ENCODE measurements at places on chromosomes 16 and 17.

- no peak for DNase-seq
Measured at GRCh38 chr16:66933776-66934137, 445 bp downstream of the CIAO2B start.

DNA sequence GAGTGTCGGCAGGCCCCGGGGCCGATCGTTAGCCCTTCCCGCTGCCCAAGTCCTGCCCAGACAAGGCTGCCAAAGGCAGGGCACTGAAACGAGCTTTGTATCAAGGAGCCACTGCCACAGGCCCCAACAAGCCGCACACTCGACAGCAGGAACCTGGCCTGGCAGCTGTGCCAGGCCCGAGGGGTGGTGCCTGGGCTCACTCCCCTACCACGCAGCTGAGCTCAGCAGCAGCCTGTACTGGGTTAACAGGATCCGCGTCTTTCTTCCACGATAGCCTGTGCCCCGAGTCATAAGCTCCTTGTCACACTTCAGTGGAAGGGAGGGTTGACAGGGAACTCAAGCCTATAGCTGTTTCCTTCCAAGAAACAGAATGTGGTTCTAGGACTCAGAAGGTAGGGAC, 87.9 kb downstream of the ABR start:
- DNase-seq = no peak

DNA sequence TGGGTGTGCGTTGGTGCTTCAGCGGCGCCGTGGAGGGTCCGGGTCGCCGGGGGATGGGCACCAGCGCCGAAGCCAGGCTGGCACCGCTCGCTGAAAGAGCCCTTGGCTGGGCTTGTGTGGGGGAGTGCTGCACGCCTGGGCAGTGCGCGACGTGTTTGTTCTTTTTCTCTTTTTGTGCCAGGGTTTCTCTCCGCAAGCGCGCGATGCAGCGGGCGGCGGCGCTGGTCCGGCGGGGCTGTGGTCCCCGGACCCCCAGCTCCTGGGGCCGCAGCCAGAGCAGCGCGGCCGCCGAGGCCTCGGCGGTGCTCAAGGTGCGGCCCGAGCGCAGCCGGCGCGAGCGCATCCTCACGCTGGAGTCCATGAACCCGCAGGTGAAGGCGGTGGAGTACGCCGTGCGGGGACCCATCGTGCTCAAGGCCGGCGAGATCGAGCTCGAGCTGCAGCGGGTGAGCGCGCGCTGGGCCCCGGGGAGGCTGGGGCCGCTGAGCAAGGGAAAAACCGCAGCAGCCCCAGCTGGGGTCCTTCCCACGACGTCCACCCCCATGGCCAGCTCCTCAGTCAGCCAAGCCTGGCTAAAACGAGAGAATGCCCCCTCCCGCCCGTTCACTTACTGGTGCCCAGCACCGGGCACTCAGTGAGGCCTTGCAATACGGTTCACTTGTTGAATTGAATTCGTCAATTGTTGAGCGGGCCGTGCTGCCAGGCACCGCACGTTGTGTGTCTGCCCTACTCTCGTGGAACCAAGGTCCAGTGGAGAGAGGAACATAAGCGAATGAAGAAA, 541 bp downstream of the GPT2 start:
- no peak for DNase-seq

DNA sequence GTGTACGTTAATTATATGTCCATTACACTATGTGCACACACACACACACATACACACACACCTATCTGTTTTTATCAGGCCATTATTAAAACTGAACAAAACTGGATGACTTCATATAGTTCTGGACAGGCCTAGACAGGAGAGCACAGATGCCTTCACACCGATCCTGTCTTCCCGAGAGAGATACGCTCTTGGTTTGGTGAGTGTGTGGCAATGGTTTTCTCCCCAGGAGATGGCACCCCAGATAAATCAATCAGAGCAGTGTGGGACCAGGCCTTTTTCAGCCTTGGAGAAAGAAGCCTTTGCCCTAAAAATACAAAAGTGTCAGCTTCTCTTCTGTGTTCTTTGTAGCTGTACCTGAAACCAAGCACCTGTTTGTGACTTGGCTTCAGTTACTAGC, 83.7 kb downstream of the CPPED1 start:
- DNase-seq = no peak

DNA sequence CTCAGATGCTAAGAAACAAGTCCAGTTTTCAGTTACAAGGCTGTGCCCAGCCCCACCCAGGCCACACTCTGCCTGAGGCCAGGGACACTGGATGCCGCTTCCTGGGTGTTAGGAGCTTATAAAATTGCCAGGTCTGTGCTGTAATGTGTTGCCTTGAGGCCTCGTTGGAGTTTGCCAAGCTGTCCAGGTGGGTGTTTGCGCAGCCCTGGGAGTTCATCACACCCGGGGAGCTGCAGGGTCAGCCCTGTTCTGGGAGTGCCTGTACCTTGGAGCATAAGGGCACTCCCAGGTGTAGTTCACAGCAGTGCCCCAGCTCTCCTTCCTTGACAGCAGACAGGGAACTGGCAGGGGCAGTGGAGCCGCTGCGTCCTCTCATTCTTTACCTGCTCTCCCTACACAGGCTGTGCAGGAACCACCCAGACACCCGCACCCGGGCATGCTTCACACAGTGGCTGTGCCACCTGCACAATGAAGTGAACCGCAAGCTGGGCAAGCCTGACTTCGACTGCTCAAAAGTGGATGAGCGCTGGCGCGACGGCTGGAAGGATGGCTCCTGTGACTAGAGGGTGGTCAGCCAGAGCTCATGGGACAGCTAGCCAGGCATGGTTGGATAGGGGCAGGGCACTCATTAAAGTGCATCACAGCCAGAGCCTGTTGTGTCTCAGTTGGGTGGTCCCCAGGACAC, 1.6 kb downstream of the GFER start:
- no peak for DNase-seq

DNA sequence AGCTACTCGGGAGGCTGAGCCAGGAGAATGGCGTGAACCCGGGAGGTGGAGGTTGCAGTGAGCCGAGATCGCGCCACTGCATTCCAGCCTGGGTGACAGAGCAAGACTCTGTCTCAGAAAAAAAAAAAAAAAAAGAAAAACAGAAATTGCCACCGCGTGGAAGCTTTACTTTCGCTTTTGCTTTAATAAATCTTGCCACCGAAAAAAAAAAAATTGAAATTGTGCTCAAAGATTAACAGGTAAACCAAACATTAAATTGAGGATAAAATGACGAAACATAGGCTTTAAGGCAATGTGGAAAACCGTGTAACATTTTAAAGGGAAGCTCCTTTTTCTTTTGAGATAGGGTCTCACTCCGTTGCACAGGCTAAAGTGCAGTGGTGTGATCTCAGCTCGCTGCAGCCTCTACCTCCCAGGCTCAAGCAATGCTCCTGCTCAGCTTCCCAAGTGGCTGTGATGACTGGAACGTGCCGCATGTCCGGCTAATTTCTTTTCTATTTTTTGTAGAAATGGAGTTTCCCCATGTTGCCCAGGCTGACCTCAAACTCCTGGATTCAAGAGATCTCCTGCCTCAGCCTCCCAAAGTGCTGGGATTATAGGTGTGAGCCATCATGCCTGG, 40.1 kb downstream of the ZNF276 start:
- DNase-seq = no peak

DNA sequence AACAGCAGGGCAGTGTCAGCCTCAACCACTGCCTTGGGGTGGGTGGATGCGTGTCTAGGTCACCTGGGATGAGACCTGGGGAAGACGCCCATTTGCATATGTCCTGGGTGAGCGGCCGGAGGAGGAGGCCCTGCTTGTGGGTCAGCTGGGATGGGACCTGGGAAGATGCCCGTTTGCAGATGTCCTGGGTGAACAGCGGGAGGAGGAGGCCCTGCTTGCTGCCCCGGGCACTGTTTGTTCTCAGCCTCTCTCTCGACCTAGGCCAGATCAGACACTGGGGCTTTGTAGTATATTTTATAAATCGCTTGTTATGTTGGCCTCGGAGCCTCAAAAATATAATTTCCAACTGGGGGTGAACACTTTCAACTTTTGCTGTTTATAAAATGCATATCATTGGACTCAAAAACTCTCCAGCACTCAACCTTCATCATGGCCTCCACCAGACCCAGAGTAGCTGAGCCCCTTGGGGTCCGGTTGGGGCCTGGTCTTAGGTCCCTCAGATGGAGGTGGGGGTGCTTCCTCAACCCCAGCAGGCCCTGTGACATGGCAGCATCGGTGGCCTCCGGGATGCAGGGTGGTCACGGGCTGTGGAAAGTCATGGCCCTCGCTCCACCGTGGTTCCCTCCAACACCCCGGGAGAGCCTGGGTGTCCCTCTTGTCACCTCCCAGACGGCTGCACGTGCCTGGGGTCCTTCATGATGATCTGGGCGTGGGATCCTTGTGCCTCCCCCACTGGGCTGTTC, 17.3 kb downstream of the DBNDD1 start:
- no peak for DNase-seq

DNA sequence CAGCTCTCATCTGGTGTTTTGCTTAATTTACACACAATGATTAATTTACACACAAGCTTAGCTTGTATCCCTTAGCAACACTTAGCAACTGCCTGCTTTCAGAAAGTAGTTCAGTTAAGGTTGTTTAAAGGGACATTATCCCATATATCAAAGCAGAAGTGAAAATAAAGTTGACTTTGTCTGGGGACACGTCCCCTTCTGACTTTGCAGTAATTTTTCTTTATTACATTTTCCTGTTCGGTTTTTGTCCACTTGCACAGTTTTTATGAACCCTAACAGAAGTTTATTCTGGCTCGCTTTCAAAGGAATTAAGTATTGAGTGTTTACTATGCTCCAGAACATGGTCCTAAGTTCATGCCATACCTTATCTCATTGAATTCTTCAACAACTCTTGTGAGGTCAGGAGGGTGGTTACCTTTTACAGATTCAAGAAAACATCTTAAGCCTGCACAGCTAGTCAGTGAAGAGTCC, 41.5 kb downstream of the ARHGAP44 start:
- no peak for DNase-seq

DNA sequence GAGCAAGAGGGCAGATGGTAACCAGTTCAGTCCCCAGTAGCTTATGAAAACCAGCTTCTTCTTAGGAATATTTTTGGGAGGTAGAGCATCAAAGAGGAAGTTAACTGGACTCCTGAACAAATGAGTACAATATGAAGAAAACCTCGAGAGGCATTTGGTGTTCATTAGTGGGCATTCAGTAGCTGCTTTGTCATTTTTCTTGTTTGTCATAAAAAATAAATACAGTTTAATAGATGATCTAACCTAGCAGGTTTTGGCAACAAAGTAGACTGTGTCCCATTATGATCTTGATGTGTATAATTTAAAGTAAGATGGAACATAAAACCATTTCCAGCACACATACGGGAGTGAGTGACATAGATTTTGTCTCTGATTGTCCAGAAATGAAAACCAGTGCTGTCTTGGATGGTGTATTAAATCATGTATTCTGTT, 173.1 kb downstream of the HS3ST3A1 start:
- no peak for DNase-seq

DNA sequence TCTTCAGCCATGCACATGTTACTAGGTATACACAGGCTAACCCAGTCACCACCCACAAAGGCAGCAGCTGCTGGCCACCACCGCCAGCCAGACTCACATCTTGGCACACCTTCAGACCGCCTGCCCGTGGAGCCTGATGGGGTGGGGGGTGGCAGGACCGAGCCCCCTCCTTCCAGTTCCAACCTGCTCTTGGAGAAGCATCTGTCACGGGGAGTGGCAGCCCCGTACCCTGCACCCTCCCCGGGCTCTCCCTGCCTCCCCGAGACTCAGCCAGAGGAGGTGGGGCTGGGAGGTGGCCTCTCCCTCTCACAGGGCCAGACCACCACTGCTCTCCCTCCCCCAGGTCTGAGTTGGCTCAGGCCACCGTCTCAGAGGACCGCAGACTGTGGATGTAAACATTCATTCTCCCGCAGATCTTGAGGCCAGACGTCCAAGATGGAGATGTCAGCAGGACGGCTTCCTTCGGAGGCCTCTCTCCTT, 11.3 kb upstream of the RBFOX3 start:
- no peak for DNase-seq

GRCh38 chr17:77420095-77420803, 279.5 kb downstream of the SEC14L1 start:
- no peak for DNase-seq

GRCh38 chr17:13704333-13704732, 102.6 kb upstream of the HS3ST3A1 start:
- no peak for DNase-seq

DNA sequence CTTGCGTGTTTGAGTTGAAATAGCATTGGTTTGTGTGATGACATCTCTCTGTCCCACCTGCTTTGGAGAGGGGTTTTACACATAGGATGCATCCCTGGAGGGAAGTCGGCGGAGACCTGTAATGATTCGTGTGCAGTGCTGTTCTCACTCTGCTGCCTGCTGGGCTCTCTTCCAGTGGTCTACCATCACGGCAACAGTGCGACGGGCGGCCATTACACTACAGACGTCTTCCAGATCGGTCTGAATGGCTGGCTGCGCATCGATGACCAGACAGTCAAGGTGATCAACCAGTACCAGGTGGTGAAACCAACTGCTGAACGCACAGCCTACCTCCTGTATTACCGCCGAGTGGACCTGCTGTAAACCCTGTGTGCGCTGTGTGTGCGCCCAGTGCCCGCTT, 41.1 kb upstream of the CRISPLD2 start:
- no peak for DNase-seq

GRCh38 chr17:45115871-45116270, 16.4 kb downstream of the PLCD3 start:
- no peak for DNase-seq

DNA sequence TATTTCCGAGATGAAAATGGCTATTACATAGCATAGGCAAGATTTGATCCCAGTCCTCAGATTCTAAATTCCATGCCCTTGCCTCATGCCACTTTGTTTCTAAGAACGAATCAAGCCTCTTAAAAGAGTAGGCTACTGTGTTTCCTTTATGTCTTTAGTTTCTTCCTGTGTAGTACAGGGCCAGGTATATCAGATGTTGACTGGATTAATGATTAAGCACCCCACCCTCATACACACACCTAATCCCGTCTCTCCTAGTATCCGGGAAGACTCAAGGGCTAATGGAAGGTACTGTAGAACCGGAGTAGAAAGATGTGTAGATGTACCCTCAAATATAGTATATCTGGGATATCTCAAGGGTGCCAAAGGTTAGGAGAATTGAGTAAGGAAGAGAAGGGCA, 6.7 kb downstream of the TOM1L1 start:
- DNase-seq = no peak

DNA sequence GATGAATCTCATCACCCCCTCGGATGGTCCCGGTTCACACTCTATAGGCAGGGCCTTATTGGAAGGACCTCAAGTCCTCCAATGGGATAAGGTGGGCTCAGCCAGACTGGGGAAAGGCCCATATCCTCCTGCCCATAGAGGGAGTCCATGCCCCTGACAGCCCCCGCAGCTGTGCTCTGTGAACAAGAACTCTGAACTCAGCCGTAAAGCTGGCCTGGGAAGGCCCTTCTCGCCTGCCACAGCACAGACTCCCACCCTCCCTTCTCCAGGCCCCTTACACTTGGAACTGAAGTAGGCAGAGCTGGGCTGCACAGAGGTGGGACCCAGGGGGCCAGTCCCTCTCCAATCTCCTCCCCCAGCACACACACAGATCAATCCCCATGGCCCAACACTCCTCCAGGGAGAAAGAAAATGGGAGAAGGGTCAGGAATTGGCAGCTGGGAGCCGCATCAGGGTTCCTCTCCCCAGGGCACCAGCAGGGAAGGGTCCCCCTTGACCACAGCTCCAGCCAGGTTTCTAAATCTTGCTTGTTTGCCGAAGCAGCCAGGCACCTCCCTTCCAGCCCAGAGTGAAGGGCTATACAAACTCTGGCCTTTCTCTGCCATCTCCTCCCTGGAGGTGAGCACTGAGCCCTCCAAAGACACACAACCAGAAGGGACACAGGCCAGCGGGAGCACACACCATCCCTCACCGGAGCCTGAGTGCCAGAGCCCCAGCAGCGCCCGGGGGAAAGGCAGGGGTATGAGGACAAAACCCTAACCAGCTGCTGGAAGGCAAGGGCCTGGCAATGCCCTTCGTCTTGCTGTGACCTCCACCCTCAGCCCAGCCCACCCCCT, 454.1 kb downstream of the SOX9 start:
- no peak for DNase-seq

All from NCI-H2029 (cell line).